ENCODE measurements at places on chromosomes 3 and 15.

DNA sequence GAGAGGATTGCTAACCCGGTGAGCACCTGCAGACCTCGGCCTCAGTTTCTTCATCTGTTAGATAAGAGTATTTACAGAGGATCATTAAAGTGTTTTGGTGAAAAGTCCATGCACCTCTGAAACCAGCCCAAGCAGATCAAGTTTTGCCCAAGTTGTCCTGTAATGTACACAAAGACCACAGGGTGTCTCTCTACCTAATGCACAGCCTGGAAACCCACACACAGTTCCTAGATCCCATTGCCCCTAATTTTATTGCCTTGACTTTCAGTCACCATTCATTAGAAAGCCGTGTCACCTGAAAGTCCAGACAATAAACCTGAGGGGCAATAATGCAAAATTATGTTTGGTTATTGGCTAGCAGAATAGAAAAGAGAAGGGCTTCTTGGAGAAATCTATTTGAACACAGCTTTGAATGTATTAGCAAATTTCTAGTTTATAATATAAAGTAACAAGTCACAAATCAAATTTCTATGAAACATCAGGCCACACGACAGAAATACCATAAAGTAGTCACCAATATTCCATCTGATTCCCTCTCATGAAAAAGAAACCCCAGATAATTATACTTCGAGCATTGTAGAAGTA, 161.3 kb upstream of the SLC2A2 start:
- DNase-seq = no peak

DNA sequence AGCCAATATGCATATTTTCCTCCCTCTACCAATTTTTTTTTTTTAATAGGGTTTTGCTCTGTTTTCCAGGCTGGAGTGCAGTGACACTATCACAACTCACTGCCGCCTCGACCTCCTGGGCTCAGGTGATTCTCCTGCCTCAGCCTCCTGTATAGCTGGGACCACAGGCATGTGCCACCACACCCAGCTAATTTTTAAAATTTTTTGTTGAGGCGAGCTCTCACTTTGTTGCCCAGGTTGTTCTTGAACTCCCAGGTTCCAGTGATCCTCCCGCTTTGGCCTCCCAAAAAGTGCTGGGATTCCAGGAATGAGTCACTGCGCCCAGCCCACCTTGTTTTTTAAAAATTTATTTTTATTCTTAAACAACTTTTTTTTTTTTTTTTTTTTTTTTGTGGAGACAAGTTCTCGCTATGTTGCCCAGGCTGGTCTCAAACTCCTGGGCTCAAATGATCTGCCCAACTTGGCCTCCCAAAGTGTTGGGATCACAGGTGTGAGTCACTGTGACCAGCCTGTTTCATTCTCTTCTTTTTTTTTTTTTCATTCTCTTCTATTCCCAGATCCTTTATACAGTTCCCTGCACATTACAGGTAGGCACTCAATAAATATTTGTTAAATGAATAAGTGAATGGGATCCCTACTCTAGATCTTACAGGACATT, 40.5 kb upstream of the PIK3CB start:
- DNase-seq = no peak

DNA sequence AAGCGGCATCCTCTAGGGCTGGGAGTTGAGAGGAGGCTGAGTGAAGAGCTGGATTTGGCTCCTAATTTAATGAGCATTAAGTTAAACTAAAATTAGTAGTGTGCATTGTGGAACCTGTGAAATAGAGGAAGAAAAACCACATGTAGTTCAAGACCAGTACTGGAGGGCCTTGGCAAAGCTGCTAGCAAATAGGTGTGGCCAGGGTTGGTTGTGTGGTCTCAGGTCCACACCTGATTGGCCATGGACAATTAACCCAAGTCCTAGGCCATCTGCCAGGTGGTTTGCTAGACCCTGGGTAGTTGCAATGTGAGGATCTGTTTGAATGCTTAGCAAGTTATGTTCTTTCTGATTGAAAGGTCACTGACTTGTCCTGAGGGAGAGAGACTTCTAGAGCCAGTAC, 275.5 kb downstream of the PDCD6IP start:
- no peak for DNase-seq

- no peak for DNase-seq
Observed at GRCh38 chr3:72579581-72580245, 268.5 kb downstream of the SHQ1 start.

DNA sequence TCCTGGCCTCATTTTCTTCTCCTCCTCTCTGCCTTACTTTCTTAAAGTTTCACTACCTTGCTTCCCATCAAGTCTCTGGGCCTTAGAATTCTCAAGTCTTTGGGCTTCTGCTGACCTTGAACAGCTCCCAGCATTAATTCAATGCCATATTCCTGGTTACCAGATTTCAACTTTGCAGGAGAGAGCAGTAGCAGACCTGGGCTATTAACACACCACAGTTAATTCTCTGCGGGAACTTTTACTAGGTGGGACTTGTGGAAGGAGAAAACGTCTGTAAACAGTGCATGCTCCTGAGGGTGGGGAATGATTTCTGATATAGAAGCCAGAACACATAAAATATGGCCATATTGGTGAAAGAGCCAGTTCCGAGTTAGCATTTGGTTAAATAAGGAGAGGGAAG, 214.6 kb downstream of the MEIS2 start:
- DNase-seq = no peak

GRCh38 chr3:15265655-15266509, 59.8 kb downstream of the CAPN7 start:
- DNase-seq = no peak

- DNase-seq = no peak
Observed at GRCh38 chr15:76239786-76240185, 71.5 kb downstream of the ETFA start.

- DNase-seq = no peak
Observed at GRCh38 chr3:98460220-98460619, 2.8 kb upstream of the OR5K1 start.

GRCh38 chr3:55160241-55160983, 232.6 kb upstream of the LRTM1 start:
- DNase-seq = no peak

DNA sequence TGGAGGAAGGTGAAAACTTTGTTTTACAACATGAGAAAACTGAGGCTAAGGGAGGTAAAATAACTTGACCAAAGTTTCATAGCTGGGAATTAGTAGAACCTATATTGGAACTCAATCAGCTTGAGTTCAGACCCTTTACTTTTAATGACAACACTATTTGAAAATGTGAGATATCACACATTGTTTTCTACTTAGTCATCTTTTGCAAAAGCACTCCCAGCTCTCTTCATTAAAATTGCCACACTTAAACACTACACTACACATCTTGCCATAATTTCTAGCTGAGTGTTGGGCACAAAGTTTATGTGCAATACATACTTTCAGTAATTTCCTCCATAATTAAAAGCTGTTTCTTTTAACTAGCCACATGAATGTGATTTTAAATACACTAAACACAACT, 230.4 kb upstream of the DCBLD2 start:
- no peak for DNase-seq

DNA sequence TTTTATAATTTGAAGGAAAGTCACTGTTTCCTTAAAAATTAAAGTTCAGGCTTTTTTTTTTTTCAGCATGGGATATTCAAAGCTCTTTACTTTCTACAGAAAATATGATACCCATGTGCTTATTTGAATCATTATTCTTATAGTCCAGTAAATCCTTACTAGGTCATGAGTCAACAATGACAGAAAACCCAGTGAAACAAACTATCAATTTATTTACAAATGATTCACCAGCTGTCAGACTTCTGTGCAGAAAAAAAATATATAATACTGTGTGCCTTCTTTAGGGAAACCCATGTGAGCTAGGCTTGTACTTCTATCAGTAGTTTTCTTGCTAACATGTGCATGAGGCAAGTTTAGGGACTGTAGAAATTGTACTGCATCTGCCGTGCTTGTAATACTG, 1.2 kb downstream of the ACP3 start:
- DNase-seq = no peak

DNA sequence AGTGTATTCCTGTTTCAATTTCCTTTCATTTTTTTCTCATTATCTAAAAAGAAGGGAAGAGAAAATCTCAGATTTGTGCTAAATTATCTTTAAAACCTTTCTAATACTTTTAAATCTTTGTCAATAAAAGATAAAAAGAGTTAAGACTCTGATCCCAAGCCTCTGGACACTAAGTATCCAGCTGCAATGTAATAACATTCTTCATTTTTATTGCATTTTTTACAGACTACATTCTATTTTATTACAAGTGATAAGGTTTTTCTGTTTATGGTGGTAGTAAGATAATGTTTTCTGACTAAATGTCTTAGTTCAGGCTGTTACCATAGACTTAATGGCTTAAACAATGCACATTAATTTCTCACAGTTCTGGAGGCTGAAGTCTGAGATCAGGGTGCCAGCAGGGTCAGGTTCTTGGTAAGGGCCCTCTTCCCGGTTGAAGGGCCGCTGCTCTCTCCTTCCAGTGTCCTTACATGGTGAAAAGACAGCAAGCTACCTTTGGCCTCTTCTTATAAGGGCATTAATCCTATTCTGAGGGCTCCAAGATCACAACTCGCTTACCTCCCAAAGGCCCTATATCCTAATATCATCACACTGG, 19.7 kb downstream of the KCNAB1 start:
- DNase-seq = no peak

- no peak for DNase-seq
Observed at GRCh38 chr3:135895106-135895733, 70.3 kb upstream of the PPP2R3A start.

DNA sequence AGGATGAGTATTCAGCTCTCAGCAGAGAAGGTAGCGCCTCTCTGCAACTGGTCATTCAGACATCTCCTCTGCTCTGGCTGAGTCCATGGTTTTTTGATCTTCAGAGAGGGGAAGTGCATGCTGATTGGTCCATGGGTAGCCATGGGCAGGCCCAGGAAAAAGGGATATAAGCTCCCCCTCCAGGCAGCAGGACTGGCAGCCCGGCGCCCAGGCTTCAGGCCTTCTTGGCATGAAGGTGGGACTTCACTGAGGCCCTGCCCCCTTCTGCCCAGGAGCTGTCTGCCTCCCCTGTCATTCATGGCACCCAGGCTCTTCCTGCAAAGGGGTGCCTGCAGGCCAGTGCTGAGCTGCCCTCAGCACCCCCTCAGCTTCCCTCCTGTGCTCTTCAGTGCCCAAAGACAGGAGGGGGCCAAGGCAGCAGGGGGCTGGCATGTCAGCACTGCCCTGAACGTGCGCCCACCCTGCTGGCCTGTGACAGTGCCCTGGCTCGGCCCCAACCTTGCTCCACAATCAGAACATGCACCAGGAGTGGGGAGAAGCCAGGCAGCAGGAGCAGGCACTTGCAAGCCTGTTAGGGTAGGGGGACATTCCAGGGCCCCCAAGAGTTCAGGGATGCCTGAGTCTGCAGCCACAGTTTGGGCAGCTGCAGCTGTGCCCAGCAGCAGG, 13.8 kb upstream of the NR1I2 start:
- no peak for DNase-seq

DNA sequence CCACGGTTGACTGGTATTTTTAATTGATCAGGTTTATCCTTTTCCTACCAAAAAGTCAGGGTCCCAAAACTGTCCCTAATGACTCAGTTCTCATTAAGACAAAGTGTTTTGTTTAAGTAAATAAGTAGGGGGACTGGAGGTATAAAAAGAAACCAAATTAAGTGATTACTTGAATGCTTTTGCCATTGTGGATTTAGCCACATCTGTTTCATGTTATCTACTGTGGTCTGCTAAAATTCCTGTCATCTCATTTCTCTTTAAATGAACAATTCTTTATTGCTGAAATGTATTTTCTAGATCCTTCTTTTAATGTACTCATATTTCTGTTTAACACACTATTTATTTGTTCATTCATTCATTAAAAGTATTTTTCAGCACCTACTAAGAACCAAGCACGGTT, 625.9 kb upstream of the ADAMTS9 start:
- no peak for DNase-seq
